ENCODE measurements at places on chromosomes 1 and 21. TPM values are rescaled to one million over a fixed set of nuclear protein-coding genes. Genes with fewer than 3 reads are reported as not detected.

DNA sequence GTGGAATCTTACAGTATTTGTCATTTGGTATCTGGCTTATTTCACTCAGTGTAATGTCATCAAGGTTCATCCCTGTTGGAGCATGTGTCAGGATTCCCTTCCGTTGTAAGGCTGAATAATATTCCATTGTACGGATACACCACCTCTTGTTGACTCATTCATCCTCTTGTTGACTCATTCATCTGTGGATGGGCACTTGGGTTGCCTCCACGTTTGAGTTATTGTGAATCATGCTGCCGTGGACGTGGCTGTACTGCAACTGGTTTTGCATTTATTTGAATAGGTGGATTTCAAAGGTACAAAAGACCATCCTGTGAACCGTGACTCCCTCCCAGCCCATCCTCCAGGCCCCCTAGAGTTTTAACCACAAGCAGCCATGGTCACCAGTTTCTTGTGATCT is 11.9 kb upstream of the TCP10L start:
- H3K4me1 ChIP-seq = no peaks in the 10 kb centered on the region
- H3K27me3 ChIP-seq = no peaks in the 10 kb centered on the region
- no peak overlapping the region for H3K27ac ChIP-seq
- peaks cover 29% of the 10 kb centered on the region for H3K36me3 ChIP-seq
- no peak overlapping the region for H3K4me3 ChIP-seq

GRCh38 chr1:38029081-38029681 is 16.6 kb downstream of the UTP11 start:
- peaks cover 36% of the 10 kb centered on the region for H3K4me1 ChIP-seq
- H3K27me3 ChIP-seq = no peaks in the 10 kb centered on the region
- peak overlapping the region; percentile 80 for H3K27ac ChIP-seq
- no peak overlapping the region for H3K4me3 ChIP-seq
- peak; percentile 94 for DNase-seq

GRCh38 chr21:32190493-32191144 is 88.2 kb downstream of the MIS18A start:
- H3K27ac ChIP-seq = no peak overlapping the region
- H3K4me1 ChIP-seq = no peaks in the 10 kb centered on the region
- DNase-seq = no peak
- no peaks in the 10 kb centered on the region for H3K27me3 ChIP-seq
- no peak overlapping the region for H3K4me3 ChIP-seq

- DNase-seq = peak; percentile 65
- H3K4me1 ChIP-seq = peaks cover 3% of the 10 kb centered on the region
- H3K27me3 ChIP-seq = no peaks in the 10 kb centered on the region
- H3K27ac ChIP-seq = no peak within 1 kb of the TSS
Observed at GRCh38 chr1:173206816-173207568, at the start of gene TNFSF4. Gene TNFSF4 (minus strand): TSS chr1:173207331. CDS start chr1:173207176, 155 bp downstream.

DNA sequence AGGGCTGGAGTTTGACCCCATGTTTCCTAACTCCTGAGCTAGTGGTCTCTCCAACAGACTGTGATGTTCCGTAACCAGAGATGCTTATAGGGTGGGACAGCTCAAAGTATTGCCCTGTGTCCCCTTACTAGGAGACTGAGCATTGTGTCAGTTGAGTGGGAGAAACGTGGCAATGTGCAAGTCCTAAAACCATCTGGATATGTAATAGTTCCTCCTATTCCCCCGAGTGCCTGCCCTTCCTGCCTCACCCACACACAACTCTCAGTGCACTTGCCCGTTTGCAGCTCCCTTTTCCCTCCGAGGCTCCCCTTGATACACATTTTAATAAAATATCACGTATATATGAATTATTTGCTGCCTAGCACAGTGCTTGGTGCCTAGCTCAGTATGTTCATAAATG is 3.4 kb downstream of the PIGV start:
- no peak overlapping the region for H3K4me3 ChIP-seq
- peaks cover 6% of the 10 kb centered on the region for H3K36me3 ChIP-seq
- H3K4me1 ChIP-seq = peaks cover 26% of the 10 kb centered on the region
- no peaks in the 10 kb centered on the region for H3K27me3 ChIP-seq

GRCh38 chr1:219945795-219946194 is 17.4 kb upstream of the SLC30A10 start:
- no peaks in the 10 kb centered on the region for H3K27me3 ChIP-seq
- H3K4me3 ChIP-seq = no peak overlapping the region
- H3K4me1 ChIP-seq = no peaks in the 10 kb centered on the region
- DNase-seq = no peak
- H3K36me3 ChIP-seq = no peaks in the 10 kb centered on the region
- no peak overlapping the region for H3K27ac ChIP-seq

- H3K27ac ChIP-seq = no peak overlapping the region
- peak overlapping the region; percentile 35 for H3K4me3 ChIP-seq
- peaks cover 24% of the 10 kb centered on the region for H3K27me3 ChIP-seq
- H3K4me1 ChIP-seq = no peaks in the 10 kb centered on the region
Observed at GRCh38 chr1:65525266-65526048, 105.0 kb downstream of the LEPR start.

GRCh38 chr21:32978331-32979270 is 47.1 kb upstream of the OLIG2 start:
- no peaks in the 10 kb centered on the region for H3K36me3 ChIP-seq
- H3K4me1 ChIP-seq = peaks cover 33% of the 10 kb centered on the region
- H3K4me3 ChIP-seq = no peak overlapping the region
- H3K27ac ChIP-seq = peak overlapping the region; percentile 68
- H3K27me3 ChIP-seq = peaks cover 34% of the 10 kb centered on the region
- DNase-seq = no peak

DNA sequence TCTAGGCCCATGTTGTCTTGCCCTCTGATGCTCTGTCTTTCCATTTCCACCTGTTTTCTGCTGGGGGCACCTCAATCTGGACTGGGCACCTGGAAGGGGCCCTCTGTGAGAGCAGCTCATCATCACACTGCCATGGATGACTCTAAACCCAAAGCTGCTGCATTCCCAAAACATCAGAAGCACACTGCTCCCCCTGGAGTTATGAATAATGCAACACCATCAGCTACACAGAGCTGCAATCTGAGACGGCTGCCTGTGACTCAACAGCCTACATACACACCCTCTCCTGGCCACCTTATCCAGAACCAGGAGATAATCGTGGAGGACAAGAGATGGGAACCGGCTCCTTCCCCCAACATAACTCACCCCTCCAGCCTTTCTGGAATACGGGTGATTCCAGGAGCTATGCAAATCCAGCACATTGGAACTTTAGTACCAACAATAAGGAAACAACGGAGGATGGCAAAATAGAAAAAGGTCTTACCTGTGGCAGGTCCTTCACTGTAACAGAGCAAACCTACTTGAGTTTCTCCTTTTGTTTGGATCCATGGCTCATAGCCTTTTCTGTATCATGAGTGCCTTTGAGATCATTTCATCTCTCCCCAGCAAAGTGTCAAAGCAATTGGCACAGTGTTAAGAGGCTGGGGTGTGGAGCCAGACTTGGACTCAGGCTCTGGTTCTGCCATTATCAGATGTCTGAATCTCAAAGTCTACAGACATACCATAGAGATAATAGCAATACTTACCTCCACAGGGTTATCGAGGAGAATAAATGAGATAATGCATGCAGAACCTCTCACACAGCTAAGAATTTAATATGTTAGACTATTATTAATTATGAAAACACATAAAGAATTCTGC is 29.3 kb downstream of the AK2 start:
- H3K27me3 ChIP-seq = no peaks in the 10 kb centered on the region
- peaks cover 7% of the 10 kb centered on the region for H3K36me3 ChIP-seq

- H3K4me3 ChIP-seq = no peak overlapping the region
- DNase-seq = no peak
- H3K27me3 ChIP-seq = no peaks in the 10 kb centered on the region
- H3K36me3 ChIP-seq = no peaks in the 10 kb centered on the region
- no peak overlapping the region for H3K27ac ChIP-seq
Observed at GRCh38 chr1:30738715-30739559, 15.6 kb upstream of the MATN1 start.

- no peaks in the 10 kb centered on the region for H3K36me3 ChIP-seq
- H3K4me3 ChIP-seq = no peak overlapping the region
- peaks cover 2% of the 10 kb centered on the region for H3K4me1 ChIP-seq
- DNase-seq = peak; percentile 74
Observed at GRCh38 chr1:101316256-101316655, 79.4 kb downstream of the S1PR1 start.

GRCh38 chr1:9628541-9629444 is 22.7 kb upstream of the PIK3CD start:
- H3K4me1 ChIP-seq = peaks cover 13% of the 10 kb centered on the region
- no peak for DNase-seq
- no peaks in the 10 kb centered on the region for H3K27me3 ChIP-seq
- no peak overlapping the region for H3K4me3 ChIP-seq

Gene BRDT
- total RNA-seq = 0.06 TPM

Gene LIN9
- total RNA-seq = 8.3 TPM

Gene BCAS2
- 56.2 TPM for total RNA-seq

Gene ERICH3
- total RNA-seq = 12.9 TPM

Gene MASP2
- not detected for total RNA-seq

Measured in spinal cord (tissue), 10 donors.